ENCODE measurements at places on chromosomes 1 and 21.

DNA sequence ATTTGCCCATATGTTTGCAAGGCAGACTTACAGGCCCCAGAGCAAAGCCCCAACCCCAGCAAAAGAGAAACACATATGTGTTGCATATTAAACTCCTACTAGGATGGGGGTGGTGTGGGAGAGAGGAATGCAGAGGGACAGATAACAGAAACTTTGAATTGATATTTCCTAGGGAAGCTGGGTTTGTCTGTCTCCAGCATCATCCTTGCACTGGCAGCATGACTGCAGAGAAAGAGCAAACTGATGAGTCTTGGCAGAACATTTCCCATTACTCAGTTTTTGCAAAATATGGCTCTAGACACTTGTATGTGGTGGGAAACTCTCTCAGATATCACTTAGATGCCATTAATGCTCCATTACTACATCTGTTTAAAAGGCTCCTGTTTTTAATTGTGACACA lies 43.8 kb upstream of the MARK1 start:
- DNase-seq, result no peak

GRCh38 chr1:43199093-43199726 lies 27.1 kb downstream of the CFAP57 start:
- no peak for DNase-seq

- no peak for DNase-seq
Measured at GRCh38 chr1:193368302-193368701, 181.9 kb upstream of the B3GALT2 start.

GRCh38 chr1:1170215-1171091 lies 3.2 kb upstream of the TTLL10 start:
- DNase-seq, result no peak

- no peak for DNase-seq
Measured at GRCh38 chr1:200767321-200767720, 28.6 kb downstream of the CAMSAP2 start.

- peak; percentile 10 for DNase-seq
Measured at GRCh38 chr1:76281306-76281705, 206.8 kb downstream of the ST6GALNAC3 start.

DNA sequence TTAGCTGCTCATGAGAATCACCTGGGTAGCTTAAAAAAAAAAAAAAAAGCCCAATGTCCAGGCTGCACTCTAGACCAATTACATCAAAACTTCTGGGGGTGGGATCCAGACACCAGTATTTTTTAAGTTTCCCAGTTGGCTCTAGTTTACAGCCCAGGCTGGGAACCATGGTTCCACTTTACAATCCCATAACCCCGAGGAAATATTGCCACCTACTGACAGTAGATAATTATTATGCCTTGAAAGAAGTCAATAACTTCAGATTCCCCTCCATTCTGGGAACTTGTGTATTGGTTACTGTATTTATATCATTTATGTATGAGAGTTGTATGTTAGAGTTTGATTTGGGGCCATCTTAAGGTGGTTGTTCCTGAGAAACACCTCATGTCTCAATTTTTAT lies 100.2 kb downstream of the SPATA46 start:
- DNase-seq, result peak; percentile 26

GRCh38 chr1:29800522-29800956 lies 564.2 kb downstream of the PTPRU start:
- DNase-seq, result no peak

DNA sequence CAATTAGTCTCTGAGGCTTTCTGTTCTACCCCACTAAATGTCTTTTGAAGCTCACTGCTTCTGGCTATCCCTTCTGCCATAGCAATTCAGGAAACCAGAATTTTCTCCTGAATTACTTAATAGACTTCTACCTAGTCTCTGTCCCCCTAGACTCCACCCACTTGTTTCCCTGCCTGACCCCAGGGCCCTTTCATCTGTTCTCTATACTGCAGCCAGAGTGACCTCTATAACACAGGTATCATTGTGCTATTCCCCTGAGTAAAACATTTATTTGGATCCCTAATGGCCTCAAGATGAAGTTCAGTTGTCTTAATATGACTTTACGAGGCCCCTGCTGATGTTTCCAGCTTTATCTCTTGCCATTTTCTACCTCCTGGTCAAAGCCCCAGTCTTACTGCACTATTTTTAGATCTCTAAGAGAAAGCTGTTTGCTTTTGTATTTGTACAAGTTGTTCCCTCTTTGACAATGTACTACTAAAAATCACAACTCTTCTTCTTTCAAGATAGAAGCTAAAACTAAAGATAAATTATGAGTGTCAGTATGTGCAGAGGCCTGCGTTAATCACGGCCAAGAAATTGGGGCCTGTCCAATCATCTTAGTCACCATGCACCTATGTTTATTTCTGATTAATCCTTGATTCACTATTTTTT lies 54.5 kb downstream of the ATP1B1 start:
- DNase-seq, result no peak

GRCh38 chr1:25780318-25781129 lies 19.5 kb upstream of the SELENON start:
- no peak for DNase-seq

- DNase-seq, result no peak
Measured at GRCh38 chr1:29227511-29227910, 3.2 kb downstream of the MECR start.

DNA sequence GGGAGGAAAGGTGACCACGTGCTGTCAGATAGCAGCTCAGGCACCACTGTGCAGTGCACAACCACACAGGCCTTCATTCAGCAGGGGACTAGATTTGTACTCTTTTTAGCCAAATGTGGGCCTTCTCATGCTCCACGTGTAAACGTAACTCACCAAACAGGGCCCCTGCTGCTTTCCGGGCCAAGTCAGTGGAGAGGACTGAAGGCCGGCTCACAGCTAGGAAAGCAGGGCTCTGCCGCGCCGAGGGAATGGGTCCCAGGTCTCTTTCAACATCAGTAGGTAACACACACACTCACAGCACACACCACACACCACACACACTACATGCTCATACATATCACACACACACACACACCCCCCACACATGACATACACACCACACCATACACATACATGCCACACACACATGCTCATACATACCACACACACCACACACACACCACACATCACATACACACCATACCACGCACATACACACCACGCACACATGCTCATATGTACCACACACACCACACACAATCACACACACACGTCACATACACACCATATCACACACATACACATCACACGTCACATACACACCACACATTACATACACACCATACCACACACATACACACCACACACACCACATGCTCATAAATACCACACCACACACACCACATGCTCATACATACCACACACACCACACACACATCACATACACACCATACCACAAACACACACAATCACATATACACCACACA lies 124.0 kb upstream of the ERG start:
- no peak for DNase-seq

DNA sequence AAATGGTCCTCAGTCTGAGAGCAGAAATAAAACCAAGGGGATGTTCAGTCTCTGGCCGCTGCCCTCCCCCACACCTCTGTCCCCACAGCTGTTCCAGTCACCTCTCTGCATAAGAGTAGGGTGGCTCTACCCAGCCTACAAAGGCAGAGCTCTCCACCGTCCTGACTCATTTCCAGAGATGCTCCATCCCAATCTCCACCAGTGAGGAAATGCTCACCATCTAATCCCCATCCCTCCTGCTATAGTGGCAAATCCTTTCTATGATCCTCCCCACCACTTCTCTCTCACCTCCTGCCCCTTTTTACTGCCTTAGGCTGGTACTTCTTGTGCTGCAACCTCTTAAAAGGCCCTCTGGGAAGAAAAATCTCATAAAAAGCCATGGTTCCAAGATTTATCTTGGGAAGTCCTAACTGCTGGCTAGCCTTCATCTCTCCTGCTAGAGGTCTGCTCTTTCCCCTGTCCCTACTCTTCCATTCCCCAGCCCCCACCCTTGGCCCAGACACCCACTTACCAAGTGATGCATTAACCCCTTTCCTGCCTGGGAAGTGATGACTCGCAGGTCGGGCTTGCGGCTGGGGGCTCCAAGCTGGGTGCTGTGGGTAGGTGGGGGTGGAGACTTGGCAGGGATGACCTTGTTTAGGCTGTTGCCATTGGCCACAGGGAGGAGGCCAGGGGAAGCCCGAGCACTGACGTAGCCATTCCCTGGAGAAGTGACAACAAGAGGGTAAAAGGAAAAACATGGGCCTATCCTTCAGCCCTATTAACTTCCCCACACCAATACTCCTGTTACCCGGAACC lies 23.9 kb downstream of the MEF2D start:
- DNase-seq, result no peak

DNA sequence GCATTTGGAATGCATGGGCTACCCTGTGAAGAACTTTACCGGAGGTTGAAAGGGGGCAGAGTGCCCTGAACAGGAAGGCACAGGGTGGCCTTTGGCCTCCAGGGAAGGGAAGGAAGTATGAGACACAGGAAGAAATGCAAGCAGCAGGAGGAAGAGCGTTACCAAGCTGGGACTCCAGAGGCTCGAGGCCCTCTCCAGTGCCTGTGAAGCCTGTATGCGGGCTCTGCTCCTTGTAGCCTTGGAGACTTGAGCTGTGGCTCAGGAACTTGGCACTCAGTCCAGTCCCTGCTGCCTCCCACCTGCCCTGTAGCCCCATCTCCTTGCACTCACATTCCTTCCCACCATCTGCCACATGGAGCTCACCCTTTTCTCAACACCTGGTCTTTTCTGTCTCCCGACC lies 33.5 kb upstream of the RNF19B start:
- no peak for DNase-seq

- no peak for DNase-seq
Measured at GRCh38 chr21:27595716-27596115, 628.8 kb upstream of the ADAMTS5 start.

- DNase-seq, result no peak
Measured at GRCh38 chr1:204725821-204726448, 40.4 kb upstream of the LRRN2 start.

GRCh38 chr1:19462781-19463503 lies 22.4 kb downstream of the CAPZB start:
- no peak for DNase-seq

DNA sequence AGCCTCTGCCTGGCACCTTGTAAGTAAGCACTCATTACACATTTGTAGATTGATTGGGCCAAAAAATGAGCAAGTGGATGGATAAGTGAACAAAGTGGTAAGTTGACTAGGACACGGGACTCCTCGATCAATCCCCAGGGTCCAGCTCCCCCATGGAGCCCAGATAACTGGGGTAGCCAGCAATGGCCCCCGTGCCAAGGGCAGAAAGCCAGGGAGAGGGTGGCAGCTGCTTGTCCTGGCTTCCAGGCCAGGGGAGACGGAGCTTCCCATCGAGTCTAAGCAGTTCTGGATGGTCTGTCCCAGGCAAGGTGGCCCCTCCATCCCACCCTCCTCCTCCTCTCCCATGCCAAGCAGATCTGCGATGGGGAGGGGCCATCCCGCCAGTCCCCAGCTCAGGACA lies 91.4 kb downstream of the SPSB1 start:
- no peak for DNase-seq

- DNase-seq, result no peak
Measured at GRCh38 chr1:81197591-81197990, 603.1 kb upstream of the ADGRL2 start.

GRCh38 chr1:33234588-33234990 lies 21.7 kb upstream of the ZNF362 start:
- no peak for DNase-seq

DNA sequence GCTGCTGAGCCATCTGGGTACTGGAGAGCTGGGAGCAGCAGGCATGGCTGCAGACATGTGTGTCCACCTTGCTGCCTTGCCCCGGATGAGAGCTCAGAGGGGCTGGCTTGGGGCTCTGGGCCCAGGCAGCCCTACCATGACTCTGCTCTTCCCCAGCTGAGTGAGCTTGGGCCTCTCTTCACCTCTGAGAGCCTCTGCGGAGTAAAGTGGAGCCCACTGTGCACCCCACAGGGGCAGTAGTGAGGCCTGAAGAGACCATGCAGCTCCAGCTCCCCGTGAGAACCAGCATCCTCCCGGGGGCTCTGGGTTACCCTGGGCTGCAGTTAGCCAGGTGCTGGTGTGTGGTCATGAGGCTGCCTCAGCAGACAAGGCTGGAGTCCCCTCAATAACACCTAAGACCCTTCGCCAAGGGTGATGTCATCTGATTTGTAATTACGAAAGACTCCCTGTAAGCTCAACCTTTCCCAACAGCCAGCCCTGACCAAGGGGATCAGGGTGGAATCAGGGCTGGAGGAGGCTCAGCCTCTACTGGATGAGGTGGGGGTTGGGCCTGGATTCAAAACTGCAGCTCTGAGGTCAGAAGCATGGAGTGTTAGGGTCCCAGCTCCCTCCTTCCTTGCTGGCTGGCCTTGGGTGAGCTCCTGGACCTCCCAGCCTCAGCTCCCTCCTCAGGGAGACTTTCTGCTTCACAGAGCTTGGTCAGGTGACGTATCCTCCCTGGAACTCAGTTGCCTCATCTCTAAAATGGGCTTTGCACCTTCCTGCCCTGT lies 308.0 kb downstream of the MATN1 start:
- no peak for DNase-seq

DNA sequence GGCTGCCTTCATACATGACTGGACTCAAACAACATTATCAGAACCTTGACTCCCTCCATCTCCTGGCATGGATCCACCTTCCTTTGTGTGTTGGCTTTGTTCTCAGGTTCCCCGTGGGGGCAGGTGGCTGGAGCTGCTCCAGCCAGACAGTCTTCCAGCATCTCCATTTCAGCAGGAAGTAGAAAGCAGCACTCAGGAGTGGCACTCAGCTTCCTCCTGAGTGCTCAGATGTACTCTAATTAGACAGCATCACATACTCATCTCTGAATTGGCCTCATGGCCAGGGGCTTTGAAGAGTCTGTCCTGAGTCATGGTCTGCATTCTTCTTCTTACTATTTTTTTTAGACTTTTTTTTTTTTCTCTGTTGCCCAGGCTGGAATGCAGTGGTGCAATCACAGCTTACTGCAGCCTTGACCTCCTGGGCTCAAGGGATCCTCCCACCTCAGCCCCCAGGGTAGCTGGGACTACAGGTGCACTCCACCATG lies 27.9 kb downstream of the OVAAL start:
- no peak for DNase-seq

GRCh38 chr1:116508984-116509980 lies 61.5 kb downstream of the CD58 start:
- DNase-seq, result no peak

DNA sequence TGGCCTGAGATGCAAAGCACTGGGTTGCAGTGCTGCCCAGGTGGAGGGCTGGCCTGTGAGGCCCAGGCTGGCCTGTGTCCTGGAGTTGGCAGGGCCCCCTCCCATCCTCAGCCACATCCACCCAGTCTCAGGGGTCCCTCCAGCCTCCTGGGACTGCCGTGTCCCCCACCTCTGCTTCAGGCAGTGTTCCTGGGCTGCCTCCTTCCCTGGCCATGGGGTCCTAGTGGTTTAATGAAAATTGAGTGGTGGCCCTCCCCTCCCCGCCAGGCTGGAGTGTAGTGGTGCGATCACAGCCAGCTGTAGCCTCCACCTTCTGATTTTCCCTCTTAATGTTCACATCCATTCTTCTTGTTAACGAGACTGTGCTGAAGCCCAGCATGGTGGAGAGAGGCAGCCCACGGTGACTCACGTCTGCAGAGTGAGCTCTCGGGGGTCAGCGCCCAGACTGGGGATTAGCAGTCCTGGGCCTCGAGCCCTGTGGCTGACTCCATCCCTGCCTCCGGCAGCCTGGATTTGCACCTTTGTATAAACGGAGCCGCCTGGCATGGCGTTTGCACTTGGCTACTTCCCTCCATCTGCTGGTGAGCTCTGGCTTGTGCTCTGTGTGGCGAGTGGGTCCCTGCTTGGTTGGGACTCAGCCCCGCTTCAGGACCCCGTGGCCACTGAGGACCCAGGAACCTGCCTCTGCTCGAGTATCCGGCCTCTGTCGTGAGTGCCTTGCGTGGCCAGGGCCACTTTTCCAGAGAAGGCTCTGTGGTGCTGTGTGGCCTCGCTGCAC lies 6.9 kb downstream of the MIB2 start:
- no peak for DNase-seq
